Mesangial cell (primary cell): ENCODE measurements at places on chromosomes 5 and 9. TPM values are rescaled to one million over a fixed set of nuclear protein-coding genes. Genes with fewer than 3 reads are reported as not detected.

SSBP2 gene
- total RNA-seq = 12.5 and 16.1 TPM in 2 replicates

SYK gene
- 6.5 and 7.5 TPM in 2 replicates for total RNA-seq

KCNV2 gene
- total RNA-seq = not detected in 2 replicates

PCDHGA12 gene
- 3.4 and 13.8 TPM in 2 replicates for total RNA-seq

JMY gene
- total RNA-seq = 2.6 and 9.8 TPM in 2 replicates

FRRS1L gene
- 0.33 and 0.89 TPM in 2 replicates for total RNA-seq

ADAMTS12 gene
- 5.1 and 7.0 TPM in 2 replicates for total RNA-seq

FBLL1 gene
- 0.25 and 0.33 TPM in 2 replicates for total RNA-seq

BTNL8 gene
- not detected in 2 replicates for total RNA-seq

TMOD1 gene
- 0.13 and 0.16 TPM in 2 replicates for total RNA-seq

GPX3 gene
- total RNA-seq = 9.9 and 91.5 TPM in 2 replicates
